ENCODE measurements at places on chromosomes 5 and 9.

DNA sequence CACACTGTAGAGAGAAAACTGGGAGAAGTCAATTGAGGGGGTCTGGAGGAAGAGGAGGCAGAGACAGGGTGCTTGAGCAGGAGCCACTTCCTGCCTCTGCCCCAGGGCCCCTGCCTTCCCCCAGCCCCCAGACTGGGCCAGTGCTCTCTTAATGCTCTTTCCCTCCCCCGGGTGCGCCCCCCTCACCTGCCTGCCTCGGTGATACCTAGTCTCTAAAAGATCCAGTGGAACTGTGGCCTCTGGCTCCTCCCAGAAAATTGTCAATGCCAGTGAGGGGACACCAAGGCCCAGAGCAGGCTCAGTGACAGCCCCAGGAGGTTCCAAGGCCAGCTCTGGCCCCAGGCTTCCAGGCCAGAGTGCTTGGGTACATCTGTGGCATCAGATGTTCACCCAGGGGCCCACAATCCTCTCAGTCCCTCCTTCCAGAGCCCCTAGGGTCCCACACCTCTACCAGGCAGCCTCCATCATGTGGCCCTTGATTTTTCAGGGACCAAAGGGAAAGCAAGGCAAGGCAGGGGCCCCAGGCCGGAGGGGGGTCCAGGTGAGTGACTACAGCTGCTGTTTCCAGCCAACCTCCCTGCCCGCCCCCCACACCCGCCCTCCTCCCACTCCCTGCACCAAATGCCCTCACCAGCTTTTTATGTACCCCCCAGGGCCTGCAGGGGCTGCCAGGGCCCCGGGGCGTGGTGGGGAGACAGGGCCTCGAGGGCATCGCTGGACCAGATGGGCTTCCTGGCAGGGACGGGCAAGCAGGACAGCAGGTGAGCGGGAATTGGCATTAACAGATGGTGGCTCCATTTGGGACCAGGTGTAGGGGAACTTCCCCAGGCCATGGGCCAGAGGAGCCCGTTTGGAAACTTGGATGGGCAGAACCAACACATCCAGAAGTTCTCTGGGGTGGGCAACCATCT, 33.1 kb upstream of the ORM1 start:
- no peak for DNase-seq

DNA sequence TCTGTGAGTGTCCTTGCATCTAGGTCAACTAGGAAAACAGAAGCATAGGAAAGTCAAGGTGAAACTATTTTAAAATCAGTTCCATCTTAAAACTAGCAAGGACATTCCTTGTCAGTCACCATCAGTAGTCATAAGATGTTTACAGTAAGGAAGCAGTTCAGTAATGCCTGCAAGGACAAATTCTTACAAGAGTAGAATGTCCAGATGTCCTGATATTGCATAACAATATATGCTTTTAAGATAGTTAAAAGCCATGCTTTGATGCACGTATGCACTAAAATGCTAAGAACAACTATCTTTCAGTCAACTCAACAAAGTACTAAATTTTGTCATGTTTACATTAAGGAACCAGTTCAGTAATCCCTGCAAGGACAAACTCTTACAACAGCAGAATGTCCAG, 11.3 kb upstream of the SVEP1 start:
- DNase-seq: no peak

DNA sequence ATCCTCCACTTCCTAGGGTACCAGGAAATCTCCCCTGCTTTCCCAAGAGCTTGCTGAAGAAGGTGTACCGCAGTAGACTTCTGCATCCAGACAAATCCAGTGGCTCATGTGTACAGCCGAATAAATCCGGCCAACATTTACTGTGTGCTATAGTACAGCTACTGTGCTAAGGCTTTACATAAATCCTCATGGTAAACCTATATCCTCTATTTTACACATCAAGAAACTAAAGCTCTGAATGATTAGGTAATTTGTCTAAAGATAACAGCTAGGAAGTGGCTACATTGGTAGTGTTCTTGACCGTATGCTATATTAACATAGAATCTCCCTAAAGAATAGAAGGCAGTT, 511 bp upstream of the WDR41 start:
- no peak for DNase-seq

DNA sequence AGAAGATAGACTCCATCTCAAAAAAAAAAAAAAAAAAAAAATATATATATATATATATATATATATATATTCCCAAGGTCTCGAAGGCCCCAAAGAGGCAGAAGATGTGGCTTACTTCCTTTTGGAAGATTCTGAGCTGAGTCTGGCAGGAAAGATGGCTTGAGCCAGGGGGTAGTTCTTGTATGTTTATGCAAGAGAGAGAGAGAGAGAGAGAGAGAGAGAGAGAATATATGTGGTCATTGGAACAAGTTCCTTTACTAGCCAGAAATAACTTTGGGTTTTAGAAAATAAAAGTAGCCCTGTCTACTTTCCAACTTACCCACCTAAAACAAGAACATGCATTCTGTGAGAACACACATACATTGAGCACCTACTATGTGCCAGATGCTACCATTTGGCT, 17.6 kb downstream of the NCS1 start:
- DNase-seq: no peak

- DNase-seq: no peak
These were observed 218.2 kb downstream of the SLCO4C1 start for GRCh38 chr5:102077920-102078319.

GRCh38 chr9:124265551-124265950, 7.8 kb downstream of the NEK6 start:
- DNase-seq: no peak

DNA sequence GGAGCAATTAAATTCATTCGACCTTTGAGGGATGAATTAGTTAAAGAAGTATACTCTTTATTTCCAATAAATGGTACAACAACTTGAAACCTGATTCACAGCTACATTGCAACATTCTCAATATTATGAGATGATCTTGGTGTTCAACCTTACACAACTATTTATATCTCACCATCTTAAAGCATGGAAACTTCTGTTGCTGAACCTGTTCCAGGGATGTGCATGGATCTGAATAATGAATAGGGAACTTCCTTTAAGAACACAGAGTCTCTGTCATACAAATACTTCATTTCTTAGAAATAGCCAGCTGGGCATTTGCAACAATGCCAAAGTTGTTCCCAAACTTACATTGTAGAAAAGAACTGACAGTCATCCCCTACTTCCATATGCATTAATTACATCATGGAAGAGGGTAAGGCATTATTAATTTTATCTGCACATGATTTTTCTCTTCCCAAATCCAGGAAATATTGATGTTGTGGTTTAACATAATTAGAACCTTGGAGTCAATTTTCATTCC, 39.8 kb upstream of the CCDC112 start:
- no peak for DNase-seq

- no peak for DNase-seq
These were observed 18.7 kb downstream of the PCDHGC5 start for GRCh38 chr5:141507387-141508091.

- no peak for DNase-seq
These were observed 357.8 kb downstream of the TMEM167A start for GRCh38 chr5:82719368-82719767.

- no peak for DNase-seq
These were observed 107.5 kb downstream of the NDFIP1 start for GRCh38 chr5:142215915-142216681.

GRCh38 chr5:82491397-82491796, 213.2 kb upstream of the RPS23 start:
- no peak for DNase-seq

DNA sequence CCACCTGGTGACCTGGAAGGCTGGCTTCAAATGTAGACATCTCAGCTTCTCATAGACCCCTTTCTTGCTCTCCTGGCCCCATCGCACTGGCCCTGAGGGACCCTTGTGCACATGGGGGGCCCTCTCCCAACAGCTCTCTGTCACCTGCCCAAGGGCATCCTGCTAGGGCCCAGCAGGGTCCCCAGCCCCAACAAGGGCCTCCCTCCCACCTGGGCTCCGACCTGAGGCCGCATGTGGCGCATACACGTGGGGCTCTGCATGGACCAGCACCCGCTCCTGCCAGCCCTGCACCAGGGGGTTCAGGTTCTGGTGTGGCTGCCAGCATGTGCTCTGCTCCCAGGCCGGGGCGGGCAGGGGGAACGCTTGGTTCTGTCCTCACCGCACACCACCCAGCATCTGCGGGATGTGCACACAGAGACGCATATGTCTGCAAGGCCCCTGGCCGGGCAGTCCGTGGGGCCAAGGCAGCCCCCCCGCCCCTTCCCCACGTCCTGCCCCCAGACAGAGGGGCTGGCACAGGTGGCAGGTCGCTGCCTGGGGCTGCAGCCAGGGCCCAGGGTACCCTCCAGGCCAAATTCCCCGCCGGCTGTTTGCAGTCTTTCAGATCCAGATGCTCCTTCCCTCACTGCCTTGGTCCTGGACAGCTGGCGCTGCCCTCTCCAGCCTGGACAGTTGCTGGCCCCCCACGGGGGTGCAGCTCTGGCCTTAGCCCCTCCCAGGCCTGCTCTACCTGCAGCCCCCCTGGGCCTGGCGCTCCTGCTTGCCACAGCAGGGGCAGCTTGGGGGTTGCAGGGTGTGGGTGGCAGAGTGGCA, 17.9 kb upstream of the NRARP start:
- DNase-seq: no peak

- no peak for DNase-seq
These were observed 309.0 kb upstream of the FBXL7 start for GRCh38 chr5:15191012-15191411.

- no peak for DNase-seq
These were observed at the start of gene SPATA6L for GRCh38 chr9:4666042-4666699. TSS of gene SPATA6L (minus strand) at chr9:4666480. CDS start at chr9:4666250, 230 bp downstream.

DNA sequence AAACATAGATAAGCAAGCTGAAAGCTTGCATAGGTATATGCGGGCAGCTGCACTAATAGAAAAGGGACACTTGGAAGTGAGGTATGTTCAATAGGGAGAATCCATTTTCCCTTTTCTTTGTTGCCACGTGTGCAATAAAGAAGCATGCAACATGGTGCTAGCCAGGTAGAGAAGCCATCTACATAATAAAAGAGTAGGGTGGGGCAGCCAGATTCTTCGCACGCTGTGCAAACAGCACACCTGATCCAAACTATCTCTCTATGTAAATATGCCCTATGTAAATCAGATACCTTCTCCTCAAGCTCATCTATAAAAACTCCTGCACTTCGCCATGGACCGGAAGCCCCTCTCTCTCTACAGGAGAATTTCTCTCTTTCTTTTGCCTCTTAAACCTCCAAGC, 91.9 kb upstream of the C9orf72 start:
- no peak for DNase-seq

- DNase-seq: no peak
These were observed 84.5 kb downstream of the NDFIP1 start for GRCh38 chr5:142193114-142193428.

DNA sequence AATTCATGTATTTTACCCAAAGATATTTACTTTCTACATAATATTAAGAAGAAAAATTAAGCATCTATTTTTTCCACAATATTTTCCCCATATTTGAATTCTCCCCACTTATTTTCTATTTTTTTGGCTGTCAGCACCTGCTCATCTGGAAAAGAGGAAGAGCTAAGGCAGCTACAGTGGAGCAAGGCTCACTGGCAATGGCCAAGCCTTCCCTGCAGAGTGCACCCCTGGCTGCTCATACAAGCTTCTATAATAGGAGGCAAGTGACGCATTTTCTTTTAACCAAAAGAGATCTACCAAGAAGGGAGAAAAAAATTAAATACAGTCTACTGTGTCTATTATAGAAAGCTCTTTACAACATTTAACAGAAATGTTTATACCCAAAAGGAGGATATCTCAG, 72.5 kb downstream of the AUH start:
- no peak for DNase-seq

DNA sequence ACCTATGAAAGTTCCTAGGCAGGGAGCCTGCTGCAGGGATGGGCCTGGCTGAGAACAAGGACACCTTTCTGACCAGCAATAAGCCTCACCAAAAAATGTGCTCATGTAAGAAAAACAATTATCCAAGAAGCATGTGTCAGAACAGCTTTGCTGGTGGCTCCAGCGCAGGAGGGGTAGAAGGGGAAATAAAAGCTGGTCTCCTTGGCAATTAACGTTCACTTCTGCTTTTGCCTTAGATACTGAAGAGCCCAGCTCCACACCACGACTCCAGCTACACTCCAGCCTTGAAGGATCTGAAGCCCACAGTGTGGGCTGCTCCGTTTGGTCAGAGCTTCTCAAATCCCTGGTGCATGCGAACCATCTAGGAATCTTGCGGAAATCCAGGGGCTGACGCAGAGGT, 107.6 kb upstream of the PHYKPL start:
- DNase-seq: no peak

DNA sequence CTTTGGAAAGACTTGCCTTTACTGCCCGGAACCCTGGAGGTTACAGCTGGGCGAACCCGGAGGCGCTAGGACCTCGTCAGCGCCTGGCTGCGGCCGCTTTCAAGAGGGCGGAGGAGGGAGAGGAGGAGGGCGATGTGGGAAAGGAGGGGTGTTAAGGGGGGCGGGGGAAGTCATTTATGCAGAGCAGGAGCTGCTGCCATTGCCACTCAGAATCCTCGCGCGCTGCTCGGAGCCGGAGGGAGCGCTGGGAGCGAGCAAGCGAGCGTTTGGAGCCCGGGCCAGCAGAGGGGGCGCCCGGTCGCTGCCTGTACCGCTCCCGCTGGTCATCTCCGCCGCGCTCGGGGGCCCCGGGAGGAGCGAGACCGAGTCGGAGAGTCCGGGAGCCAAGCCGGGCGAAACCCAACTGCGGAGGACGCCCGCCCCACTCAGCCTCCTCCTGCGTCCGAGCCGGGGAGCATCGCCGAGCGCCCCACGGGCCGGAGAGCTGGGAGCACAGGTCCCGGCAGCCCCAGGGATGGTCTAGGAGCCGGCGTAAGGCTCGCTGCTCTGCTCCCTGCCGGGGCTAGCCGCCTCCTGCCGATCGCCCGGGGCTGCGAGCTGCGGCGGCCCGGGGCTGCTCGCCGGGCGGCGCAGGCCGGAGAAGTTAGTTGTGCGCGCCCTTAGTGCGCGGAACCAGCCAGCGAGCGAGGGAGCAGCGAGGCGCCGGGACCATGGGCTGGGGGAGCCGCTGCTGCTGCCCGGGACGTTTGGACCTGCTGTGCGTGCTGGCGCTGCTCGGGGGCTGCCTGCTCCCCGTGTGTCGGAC, at the start of gene PCSK5:
TSS of gene PCSK5 (plus strand) at position 202 of the 805 bp plus-strand sequence. CDS start at position 711, 509 bp downstream.
- DNase-seq: peak; percentile 46

DNA sequence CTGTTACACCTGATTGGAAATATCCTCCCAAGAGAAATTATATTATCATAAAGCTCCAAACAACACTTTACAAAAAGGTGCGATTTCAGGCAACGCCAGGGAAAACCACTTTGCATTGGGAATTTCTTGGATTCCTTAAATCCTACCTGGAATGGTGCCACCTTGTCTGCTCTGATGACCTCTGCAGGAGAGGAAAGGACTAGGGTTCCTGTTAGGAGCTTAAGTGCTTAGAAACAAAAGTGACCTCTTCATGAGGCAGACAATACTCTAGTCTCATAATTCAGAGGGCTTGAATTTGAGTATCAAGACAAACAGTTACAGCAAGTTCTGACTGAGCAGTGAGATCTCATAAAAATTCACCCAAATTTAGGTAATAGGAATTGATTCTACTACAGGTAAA, 33.9 kb upstream of the GLIS3 start:
- DNase-seq: no peak

GRCh38 chr5:124796495-124796894, 50.1 kb upstream of the ZNF608 start:
- no peak for DNase-seq

DNA sequence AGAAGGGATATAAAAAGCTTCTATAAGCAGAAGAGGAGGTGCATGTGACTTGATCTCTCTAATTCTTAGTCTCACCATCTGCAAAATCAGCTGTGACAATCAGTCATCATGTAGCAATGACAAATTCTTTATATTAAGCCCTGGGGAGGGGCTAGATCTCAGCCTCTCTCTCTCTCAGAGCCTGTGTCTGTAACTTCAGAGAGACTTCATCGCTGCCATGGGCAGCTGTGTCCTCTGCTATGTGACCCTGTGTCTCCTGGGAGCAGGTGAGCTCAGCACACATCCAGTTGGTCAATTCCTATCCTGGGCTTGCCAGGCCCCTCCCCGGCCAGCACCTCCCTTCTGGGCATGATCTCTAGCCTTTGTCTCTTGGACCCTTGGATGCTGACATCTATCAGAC, 109.6 kb downstream of the ANKRD18B start:
- no peak for DNase-seq
